ENCODE measurements at places on chromosomes 2 and 18. TPM values are rescaled to one million over a fixed set of nuclear protein-coding genes. Genes with fewer than 3 reads are reported as not detected.

- DNase-seq: no peak
- no peaks in the 10 kb centered on the region for H3K4me1 ChIP-seq
- H3K4me3 ChIP-seq: no peak overlapping the region
- H3K27ac ChIP-seq: no peak overlapping the region
These were observed 23.8 kb downstream of the PRELID3A start for GRCh38 chr18:12431561-12431960.

- no peaks in the 10 kb centered on the region for H3K27me3 ChIP-seq
- H3K36me3 ChIP-seq: no peaks in the 10 kb centered on the region
- no peak overlapping the region for H3K4me3 ChIP-seq
- DNase-seq: no peak
- H3K27ac ChIP-seq: no peak overlapping the region
- peaks cover 7% of the 10 kb centered on the region for H3K4me1 ChIP-seq
These were observed 282.4 kb upstream of the SLC14A2 start for GRCh38 chr18:45332871-45333270.

DNA sequence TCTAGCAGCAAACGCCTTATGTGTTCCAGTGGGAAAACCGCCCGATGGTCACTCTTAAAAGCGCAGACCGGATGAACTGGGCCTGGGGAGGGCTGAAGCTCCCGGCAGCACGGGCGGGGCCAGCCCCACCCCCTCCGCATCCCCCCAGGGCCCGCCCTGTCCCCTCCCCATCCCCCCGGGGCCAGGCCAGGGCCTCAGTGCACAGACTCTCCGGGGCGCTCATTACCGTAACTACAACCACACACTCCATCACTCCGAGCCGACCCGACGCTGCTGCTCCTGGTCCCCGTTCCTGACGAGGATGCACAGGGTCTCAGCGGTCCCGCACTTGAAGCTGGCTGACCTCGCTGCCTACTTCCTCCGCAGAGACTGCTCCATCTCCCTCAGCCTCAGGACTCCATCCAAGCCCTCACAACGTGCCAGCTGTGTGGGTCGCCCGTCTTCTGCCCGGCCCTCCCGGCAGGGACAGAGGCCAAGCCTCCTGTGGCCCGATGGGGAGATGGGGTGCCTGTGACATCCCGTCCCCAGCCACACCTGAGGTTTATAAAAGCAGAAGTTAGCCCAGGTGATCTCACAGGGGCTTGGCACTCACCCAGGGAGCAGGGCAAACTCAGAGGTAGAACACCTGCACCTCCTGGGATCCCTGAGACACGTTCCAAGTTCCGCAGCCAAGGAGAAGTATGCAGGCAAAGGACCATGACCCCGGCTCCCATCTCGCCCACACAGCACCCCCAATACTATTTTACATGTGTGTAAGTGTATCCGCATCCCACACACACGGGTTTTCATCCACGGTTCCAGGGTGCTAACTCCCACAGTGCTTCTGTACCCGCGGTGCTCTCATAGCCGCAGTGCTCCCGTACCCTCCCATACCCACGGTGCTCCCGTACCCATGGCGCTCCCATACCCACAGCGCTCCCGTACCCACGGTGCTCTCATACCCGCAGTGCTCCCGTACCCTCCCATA is 36.0 kb downstream of the SLC66A2 start:
- H3K27me3 ChIP-seq: no peaks in the 10 kb centered on the region
- H3K36me3 ChIP-seq: peaks cover 74% of the 10 kb centered on the region
- no peak overlapping the region for H3K27ac ChIP-seq
- DNase-seq: peak; percentile 81
- H3K4me1 ChIP-seq: no peaks in the 10 kb centered on the region
- H3K4me3 ChIP-seq: no peak overlapping the region

DNA sequence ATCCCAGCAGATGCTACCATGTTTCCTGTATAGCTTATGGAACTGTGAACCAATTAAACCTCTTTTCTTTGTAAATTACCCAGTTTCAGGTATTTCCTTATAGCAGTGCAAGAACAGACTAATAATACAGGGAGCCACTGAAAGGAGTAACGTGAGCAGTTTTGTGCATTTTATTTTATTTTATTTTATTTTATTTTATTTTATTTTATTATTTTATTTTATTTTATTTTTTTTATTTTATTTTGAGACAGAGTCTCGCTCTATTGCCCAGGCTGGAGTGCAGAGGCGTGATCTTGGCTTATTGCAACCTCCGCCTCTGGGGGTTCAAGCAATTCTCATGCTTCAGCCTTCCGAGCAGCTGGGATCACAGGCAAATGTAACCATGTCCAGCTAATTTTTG is 156.3 kb upstream of the MSH6 start:
- H3K27ac ChIP-seq: no peak overlapping the region
- H3K27me3 ChIP-seq: no peaks in the 10 kb centered on the region
- peaks cover 6% of the 10 kb centered on the region for H3K4me1 ChIP-seq
- DNase-seq: no peak
- H3K36me3 ChIP-seq: no peaks in the 10 kb centered on the region

- H3K36me3 ChIP-seq: no peaks in the 10 kb centered on the region
- H3K4me3 ChIP-seq: peak overlapping the region; percentile 20
- no peaks in the 10 kb centered on the region for H3K27me3 ChIP-seq
- peak overlapping the region; percentile 96 for H3K27ac ChIP-seq
- no peak for DNase-seq
These were observed 232.8 kb downstream of the KLHL29 start for GRCh38 chr2:23617811-23618215.

- DNase-seq: no peak
- no peak overlapping the region for H3K27ac ChIP-seq
- no peaks in the 10 kb centered on the region for H3K36me3 ChIP-seq
- H3K4me3 ChIP-seq: no peak overlapping the region
These were observed 237.5 kb downstream of the NOL4 start for GRCh38 chr18:33987206-33987605.

DNA sequence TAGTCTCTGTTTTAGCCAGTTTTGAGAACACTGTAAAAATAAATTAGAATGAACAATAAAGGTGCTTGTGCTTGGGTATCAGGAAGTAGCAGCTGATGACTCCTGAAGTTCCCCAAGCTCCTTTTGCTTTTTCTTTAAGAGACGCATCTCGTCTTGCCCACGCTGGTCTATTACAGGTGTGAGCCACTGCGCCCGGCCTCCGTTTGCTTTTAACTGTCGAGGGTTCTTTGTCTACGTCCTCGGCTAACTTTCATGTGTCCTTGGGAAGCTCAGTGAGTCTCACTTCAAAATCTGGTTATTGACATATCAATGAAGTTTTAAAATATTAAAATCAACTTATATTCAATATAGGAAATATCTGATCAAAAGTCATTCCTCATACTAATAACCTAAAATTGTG is 246.5 kb downstream of the FBXO15 start:
- H3K27me3 ChIP-seq: no peaks in the 10 kb centered on the region
- H3K4me3 ChIP-seq: no peak overlapping the region
- DNase-seq: peak; percentile 72
- H3K36me3 ChIP-seq: no peaks in the 10 kb centered on the region
- H3K27ac ChIP-seq: no peak overlapping the region

- no peaks in the 10 kb centered on the region for H3K4me1 ChIP-seq
- no peak overlapping the region for H3K27ac ChIP-seq
- no peaks in the 10 kb centered on the region for H3K36me3 ChIP-seq
- H3K4me3 ChIP-seq: no peak overlapping the region
These were observed 312.5 kb downstream of the MYCN start for GRCh38 chr2:16252891-16253290.

DNA sequence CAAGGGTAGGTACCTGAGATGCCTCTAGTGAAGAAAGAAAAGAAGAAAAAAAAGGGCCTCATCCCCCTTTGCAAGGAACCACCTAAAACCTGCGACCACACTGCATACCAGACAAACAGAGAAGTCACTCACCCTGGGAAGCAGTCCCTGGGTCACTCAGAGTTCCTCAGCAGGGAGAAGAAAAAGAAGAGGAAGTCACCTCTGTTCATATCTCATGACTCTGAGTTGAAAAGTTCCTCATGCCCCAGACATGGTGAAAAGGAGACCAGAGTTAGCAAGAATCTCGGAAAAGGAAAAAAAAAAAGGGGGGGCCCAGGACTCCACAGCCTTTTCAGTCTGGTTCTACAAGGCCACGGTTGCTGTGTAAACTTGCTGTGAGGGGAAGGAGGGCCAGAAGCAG is 478.4 kb upstream of the NRXN1 start:
- H3K27ac ChIP-seq: no peak overlapping the region
- no peaks in the 10 kb centered on the region for H3K27me3 ChIP-seq
- DNase-seq: no peak
- no peaks in the 10 kb centered on the region for H3K4me1 ChIP-seq

Gene PECR
- total RNA-seq: 14.8 TPM

Gene PRKD3
- total RNA-seq: 31.8 TPM

Gene TMEM17
- 1.9 TPM for total RNA-seq
